ENCODE measurements at places on chromosomes 1 and 21.

GRCh38 chr1:63935143-63935542 lies 161.3 kb downstream of the ROR1 start:
- no peak for DNase-seq

DNA sequence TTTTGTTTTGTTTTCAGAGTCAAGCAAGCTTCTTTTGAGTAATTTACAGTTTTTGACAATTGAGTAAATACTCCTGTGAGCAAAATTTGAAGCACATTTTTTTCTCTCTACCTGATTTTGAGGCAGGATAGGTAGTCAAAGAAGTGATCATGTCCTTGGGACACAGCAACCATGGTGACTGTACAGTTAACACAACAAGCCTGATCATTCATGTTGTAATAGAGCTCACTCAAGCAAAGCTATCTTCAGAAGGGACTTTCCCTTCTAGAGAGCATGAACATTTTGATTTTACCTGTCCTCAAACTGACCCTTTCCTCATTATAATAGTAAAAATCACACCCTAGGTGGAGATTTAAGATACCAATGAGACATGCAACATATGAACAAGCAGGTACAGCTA lies 126.5 kb upstream of the KCNK1 start:
- DNase-seq = no peak

- DNase-seq = no peak
Observed at GRCh38 chr1:20233866-20234265, 47.5 kb upstream of the PLA2G2C start.

DNA sequence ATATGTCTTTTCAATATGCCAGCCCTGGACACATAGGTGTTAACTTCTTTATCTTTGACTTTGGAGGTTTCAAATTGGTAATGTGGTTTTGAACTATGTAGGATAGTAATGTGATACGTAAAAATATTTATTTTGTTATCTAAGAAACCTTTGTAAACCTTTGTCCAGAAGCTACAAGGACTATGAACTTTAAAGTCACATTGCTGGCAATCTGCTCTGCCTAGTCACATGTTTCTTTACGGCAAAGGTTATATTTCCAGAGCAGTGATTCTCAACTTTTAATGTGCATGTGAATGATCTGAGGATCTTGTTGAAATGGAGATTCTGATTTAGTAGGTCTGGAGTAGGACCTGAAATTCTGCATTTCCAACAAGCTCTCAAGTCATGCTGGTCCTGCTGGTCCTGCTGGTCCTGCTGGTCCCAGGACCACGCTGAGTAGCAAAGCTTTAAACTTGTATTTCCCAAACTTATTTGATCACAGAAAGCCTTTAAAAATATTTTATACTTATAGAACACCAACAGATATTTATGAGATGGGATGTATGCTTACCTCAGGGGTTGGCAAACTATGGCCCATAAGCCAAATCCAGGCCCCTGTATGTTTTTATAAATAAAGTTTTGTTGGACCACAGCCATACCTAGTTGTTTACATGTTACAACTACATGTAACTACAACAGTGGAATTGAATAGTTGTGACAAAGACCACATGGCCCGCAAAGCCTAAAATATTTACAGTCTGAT lies 57.9 kb upstream of the QSOX1 start:
- no peak for DNase-seq

GRCh38 chr1:186985889-186986491 lies 157.2 kb downstream of the PLA2G4A start:
- DNase-seq = no peak

- no peak for DNase-seq
Observed at GRCh38 chr1:103145449-103145848, 37.1 kb upstream of the COL11A1 start.

DNA sequence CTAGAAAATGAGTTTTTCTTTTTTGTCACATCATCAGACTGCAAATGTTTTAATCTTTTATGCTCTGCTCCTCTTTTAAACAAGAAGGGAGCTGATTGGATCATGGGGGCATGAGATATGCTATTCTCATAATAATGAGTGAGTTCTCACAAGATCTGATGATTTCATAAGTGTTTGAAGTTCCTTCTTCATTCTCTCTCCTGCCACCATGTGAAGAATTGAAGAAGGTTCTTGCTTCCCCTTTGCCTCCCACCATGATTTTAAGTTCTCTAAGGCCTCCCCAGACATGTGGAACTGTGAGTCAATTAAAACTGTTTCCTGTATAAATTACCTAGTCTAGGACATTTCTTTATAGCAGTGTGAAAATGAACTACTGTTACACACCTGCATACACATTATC lies 218.2 kb downstream of the NRIP1 start:
- no peak for DNase-seq

DNA sequence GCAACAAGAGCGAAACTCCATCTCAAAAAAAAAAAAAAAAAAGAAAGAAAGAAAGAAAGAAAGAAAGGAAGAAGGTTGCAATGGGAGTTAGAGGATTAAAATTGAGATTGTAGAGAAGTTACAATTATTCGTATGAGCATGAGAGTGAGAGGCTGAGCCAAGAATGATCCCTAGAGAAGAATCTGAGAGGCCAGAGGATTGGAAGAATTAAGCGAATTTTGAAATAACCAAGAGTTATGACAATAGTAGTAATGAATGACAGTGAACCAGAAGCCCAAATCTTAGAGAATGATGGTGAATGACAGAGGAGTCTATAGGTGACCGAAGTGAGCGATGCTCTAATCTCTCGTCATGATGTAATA lies 369 bp upstream of the ZYG11B start:
- no peak for DNase-seq

DNA sequence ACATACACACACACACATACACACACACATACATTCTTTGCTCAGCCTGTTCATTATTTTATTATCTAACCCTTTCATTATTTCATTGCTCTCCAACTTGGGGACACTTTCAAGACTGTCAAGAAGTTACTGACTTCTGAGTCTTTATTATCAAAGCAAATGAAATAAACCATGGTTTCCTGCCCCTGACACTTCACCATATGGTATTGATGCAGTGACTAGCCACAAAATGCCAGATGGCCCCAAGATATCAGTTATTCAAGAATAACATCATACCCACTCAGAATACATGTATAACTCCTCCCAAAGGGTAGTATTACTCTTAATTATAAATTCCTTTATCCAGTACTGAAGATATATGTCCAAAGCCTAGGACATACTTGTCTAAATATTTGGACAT lies 197.3 kb downstream of the MRPL39 start:
- no peak for DNase-seq

DNA sequence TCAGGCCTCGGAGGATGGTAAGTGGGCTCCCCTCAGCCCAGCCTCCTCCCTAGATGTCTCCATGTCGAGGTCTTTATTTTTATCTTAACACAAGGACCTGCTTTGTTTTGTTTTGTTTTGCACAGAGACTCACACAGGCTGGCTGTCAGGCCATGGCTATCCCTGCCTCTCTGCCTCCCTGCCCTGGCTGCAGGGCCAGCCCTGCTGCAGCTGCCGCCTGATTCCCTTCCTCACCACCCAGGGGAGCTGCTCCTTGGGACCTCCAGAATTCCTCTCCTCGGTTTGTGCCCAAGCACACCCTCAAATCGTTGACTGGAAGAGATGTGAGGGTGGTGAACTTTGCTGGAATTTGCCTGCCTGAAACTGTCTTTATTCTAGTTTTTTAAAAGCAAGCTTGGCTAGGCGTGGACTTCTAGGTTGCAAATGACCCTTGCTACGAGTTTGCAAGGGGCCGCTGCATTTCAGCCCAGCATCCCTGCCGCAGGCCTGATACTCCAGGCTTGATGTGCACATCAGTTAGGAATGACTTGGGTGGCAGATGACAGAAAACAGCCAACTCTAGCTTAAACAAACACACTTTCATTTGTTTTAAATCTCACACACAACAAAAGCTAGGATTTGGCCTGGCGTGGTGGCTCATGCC lies 37.1 kb downstream of the WNT9A start:
- no peak for DNase-seq

- DNase-seq = peak; percentile 63
Observed at GRCh38 chr1:183023601-183024316, 539 bp downstream of the LAMC1 start.

- DNase-seq = no peak
Observed at GRCh38 chr1:184624051-184624450, 130.6 kb downstream of the EDEM3 start.

DNA sequence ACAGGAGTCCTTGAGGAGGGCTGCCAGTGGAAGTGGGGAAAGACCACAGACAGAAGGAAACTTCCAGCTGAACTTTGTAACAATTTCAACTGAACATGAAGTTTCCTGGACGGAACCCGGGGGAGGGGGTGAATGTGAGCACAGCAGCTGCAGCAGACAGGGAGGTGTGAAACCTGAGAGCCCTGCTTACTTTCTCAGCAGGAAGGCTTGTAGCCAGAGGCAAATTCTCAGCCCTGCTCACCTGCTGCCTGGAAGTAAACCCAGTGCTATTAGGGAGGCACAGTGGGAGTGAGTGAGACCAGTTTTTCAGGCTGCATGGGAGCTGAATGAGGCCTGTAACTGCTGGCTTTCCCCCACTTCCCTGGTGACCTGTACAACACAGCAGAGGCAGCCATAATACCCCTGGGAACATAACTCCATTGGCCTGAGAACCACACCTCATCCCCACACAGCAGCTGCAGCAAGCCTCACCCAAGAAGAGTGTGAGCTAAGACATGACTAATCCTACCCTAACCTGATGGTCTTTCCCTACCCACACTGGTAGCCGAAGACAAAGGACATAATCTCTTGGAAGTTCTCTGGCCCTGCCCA lies 9.6 kb upstream of the SPRR2F start:
- no peak for DNase-seq

DNA sequence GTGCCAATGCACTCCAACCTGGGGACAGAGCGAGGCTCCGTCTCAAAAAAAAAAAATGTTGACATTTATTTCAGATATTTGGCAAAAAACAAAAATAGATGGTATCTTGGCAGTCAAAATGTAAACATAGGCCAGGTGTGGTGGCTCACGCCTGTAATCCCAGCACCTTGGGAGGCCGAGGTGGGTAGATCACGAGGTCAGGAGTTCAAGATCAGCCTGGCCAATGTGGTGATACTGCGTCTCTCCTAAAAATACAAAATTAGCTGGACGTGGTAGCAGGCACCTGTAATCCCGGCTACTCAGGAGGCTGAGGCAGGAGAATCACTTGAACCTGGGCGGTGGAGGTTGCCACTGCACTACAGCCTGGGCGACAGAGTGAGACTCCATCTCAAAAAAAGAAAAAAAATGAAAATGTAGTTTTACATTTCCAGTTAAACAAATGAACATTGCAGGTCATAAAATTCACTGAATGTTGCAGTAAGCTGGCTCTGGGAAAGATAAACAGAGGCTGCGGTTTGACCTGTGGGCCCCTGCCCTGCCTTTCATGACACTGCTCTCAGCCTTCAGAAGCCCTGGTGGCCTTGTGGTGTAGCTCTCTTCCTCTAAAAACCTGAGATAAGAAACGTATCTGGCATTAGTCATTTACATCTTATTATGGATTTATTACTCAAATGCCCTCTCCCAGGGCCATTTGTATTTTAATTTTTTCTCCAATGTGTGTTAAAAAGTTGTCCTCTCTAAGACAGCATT lies 12.2 kb upstream of the SLC44A3 start:
- DNase-seq = no peak

- no peak for DNase-seq
Observed at GRCh38 chr1:8874230-8875201, 4.0 kb downstream of the ENO1 start.

DNA sequence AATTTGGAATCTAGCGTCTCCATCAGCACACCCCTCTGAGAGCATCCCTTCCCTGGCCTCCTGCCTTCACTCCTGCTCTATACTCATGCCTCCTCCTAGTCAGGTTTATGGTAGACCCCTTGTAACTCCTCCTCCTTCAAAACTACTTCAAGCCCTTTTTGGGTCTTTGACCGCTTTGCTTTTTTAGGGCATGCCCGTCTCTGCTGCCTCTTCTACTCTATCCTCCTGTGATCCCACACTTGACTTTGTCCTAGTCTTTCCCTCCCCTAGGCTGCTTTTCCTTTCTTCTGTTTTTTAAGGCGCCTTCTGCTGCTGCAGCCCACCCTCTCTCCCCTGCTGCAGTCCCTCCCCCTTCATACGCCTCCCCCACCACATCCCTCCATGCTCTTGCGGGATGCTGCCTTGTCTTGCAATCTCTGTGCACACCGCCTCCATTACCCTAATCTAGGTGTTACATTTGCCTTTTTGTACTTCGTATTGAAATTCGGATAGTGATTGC lies 1.5 kb downstream of the SNX27 start:
- no peak for DNase-seq

DNA sequence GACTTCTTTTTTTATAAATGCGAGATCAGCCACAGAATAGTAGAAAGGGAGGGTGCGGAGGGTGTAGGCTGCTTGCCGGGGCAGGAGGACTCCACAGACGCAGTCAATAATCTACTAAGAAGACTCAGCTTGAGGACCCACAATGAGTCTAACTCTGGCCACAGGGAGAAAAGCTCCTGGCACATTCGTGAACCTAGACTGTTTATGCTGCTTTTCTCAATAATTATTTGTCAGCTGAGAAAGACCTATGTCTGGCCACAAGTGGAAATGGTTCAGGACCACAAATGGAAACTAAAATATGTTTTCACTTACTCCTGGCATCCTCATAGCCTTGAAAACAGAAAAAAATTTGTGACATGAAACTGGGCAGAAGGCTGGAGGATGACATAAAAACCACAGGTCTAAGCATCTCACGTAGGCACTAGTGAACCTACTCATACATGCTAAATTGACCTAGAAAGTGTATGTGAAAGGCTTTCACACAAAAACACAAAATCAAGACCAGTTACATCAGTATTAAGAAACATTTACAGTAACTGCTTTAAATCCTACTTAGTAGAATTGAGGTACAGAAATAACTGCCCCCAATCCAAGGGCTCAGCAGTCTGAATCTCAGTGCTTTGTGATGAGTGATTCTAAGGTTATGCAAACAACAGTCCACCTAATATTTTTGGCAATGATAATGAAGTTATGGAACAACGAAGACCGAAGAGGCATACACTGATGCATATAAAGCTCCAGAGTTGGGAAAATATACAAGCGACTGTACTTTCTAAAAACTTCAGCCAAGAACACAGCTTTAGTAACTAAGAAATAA lies 159.5 kb downstream of the SLC45A1 start:
- DNase-seq = peak; percentile 42

GRCh38 chr1:178885869-178886268 lies 15.0 kb upstream of the ANGPTL1 start:
- DNase-seq = no peak

GRCh38 chr1:150072959-150073358 lies 5.4 kb downstream of the VPS45 start:
- DNase-seq = no peak

DNA sequence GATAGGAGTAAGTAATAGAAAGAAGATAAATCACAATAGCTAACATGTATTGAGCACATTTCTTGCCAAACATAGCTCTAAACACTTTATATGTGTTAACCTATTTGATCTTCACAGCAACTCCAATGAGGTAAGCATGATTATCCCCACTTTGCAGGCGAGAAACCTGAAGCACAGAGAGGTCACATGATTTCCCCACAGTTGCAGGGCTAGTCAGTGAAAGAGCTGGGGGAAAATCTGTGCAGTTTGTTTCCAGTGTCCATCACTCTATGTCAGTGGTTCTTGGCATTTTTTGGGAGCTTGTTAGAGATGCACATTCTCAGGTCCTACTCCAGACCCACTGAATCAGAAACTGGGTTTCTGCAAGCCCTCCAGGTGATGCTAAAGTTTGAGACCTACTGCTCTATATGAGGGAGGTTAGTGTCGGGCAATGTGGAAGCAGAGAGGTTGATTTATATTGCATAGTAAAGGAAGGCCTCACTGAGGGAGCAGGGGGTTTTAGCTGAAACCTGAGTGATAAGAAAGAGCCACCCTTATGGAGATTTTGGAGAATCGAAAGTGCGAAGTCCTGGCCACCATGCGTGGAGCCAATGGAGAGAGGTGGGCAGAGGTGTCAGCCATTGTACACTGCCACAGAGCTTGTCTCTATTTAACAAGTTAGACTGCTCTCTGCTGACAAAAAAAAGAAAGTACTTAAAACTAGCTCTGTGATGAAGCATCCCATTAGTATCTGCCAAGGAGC lies 20.9 kb downstream of the MCOLN3 start:
- peak; percentile 11 for DNase-seq

Data from stimulated activated CD4-positive, alpha-beta T cell treated with anti-CD3 and anti-CD28 coated beads, Interleukin-15, amount 100 ng/mL, for 24 hours (primary cell).